A549 treated with AZD2906 at 1 μM for 4 hours (cell line): ENCODE measurements at places on chromosomes 4 and X. TPM values are rescaled to one million over a fixed set of nuclear protein-coding genes. Genes with fewer than 3 reads are reported as not detected.

Gene PDLIM5
- 28.7 to 39.4 TPM (median 35.3 TPM) in 5 replicates for total RNA-seq

Gene SSX1
- total RNA-seq: 0.09 TPM in 1 of 5 replicates, not detected in the others

Gene ANOS1
- 0.01 to 0.08 TPM (median 0.05 TPM) in 5 replicates for total RNA-seq

Gene UCP1
- 0.03 to 0.14 TPM (median 0.05 TPM) in 4 of 5 replicates, not detected in the other for total RNA-seq

Gene PAK3
- total RNA-seq: 0.03 TPM in 1 of 5 replicates, not detected in the others

Gene UGT2A3
- total RNA-seq: 0.05 to 0.15 TPM (median 0.09 TPM) in 5 replicates

Gene PTTG2
- not detected in 5 replicates for total RNA-seq

Gene TGIF2LX
- not detected in 5 replicates for total RNA-seq

Gene GATA1
- not detected in 5 replicates for total RNA-seq

Gene COMMD8
- 12.3 to 13.3 TPM (median 12.6 TPM) in 5 replicates for total RNA-seq

Gene KLF8
- 0.05 to 0.08 TPM in 2 of 5 replicates, not detected in the others for total RNA-seq

Gene EVC2
- total RNA-seq: 1.7 to 1.9 TPM (median 1.8 TPM) in 5 replicates

Gene VGLL1
- total RNA-seq: not detected in 5 replicates

Gene MAGEB1
- not detected in 5 replicates for total RNA-seq

Gene PITX2
- total RNA-seq: 0.63 to 0.86 TPM (median 0.70 TPM) in 5 replicates

Gene SCML1
- total RNA-seq: 5.2 to 6.5 TPM (median 5.9 TPM) in 5 replicates

Gene SSX2B
- not detected in 5 replicates for total RNA-seq

Gene CYBB
- total RNA-seq: 0.01 to 0.09 TPM (median 0.03 TPM) in 5 replicates

Gene MAGEA10
- 0.02 to 0.07 TPM (median 0.05 TPM) in 3 of 5 replicates, not detected in the others for total RNA-seq

Gene SPARCL1
- total RNA-seq: not detected in 5 replicates

Gene LRRC66
- 0.06 to 0.18 TPM (median 0.10 TPM) in 5 replicates for total RNA-seq

Gene IGSF1
- 0.26 to 0.32 TPM (median 0.27 TPM) in 5 replicates for total RNA-seq

Gene SLC38A5
- total RNA-seq: 0.09 to 0.20 TPM (median 0.16 TPM) in 5 replicates

Gene CT47B1
- total RNA-seq: not detected in 5 replicates
